SW480 (cell line): ENCODE measurements at places on chromosomes 11 and 22.

- DNase-seq = no peak
Observed at GRCh38 chr22:35065796-35066218, at the start of gene ISX. ISX (plus strand) TSS chr22:35066158; CDS start chr22:35067088, 930 bp downstream.

DNA sequence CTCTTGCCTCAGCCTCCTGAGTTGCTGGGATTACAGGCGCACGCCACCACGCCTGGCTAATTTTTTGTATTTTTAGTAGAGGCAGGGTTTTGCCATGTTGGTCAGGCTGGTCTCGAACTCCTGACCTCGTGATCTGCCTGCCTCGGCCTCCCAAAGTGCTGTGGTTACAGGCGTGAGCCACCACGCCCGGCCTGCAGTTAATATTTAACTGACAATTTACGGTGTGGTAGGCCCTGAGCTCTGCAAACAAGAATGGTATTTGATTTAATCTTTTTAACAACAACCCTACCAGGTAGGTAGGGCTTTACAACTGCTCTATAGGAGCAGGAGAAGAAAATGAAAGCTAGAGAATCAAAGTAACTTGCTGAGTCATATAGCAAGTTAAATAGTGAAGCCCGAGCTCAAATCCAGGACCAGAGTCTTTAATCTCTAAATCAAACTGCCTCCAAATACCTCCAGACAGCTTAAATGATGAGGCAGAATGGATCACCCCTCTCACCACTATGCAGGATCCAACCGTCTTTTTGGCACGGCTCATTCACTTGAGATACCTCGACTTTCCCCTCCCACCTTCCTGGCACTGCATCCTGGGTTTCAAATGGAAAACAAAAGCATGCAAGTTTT lies 9.4 kb downstream of the UEVLD start:
- peak; percentile 77 for DNase-seq

DNA sequence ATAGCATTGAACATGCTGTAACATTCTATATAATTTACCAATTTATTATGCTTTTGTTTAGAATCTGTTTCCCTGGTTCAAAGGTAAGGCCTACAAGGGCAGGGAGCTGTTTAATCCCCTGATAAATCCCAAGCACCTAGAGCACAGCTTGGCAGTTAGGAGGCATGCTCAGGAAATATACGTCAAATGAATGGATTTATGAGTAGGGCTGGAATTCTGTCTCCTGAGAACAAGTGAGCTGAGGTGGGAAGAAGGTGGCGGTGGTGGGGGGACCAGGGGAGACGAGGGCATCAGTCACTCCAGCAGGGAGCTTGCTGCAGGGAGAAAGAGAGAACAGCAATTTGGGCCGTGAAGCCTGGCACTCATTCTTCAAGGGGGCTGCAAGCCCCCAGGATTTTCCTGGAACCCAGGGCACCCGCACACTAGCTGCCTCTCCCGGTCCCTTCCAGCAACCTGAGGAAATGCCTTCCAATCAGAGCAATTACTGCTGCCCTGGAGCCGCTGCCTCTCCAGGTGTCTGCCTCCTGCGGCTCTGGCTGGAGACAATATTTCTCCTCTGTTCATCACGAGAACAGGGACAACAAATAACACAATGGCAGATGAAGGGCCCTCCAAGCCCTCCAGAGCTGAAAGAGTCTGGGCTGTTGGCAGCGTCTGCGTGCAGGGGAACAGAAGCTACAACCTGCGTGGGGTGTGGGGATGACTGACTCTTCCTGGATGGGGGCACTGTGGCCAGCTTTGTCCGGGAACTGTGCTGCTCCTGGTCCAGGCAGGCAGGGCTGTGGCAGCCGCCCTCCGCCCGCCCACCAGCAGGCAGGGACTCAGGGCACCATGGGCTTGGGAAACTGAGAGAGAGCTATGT lies 233.4 kb downstream of the ST3GAL4 start:
- DNase-seq = no peak

GRCh38 chr11:10414659-10415058 lies 40.4 kb upstream of the AMPD3 start:
- no peak for DNase-seq

- DNase-seq = peak; percentile 67
Observed at GRCh38 chr11:35579557-35580396, 38.5 kb upstream of the FJX1 start.

DNA sequence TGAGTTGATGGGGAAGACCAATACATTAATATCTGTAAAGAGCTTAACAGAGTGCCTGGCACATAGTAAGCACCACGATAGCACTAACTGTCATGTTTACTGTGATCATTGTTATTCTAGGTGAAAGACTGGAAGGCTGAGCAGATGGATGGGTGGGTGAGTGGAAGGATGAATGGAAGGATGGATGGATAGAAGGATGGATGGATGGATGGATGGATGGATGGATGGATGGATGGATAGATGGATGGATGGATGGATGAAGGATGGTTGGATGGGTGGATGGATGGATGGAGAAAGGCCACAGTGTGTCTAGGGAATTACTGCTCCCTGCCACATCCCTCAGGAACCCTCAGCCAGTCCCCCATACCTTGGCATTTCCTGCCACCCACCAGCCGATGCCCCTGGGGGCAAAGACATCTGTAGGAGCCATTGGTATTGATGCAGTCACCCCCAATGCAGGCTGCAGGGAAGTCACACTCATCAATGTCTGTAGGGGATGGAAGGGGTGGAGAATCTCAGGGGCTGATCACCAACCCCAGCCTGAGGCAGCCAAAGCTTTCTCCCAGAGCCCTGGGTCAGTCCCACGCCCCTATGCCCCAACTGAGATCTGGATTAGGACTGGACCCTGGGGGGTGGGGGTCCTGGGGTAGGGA lies 15.3 kb downstream of the LTBP3 start:
- DNase-seq = no peak

GRCh38 chr11:115085461-115086210 lies 407.3 kb downstream of the NXPE2 start:
- no peak for DNase-seq

DNA sequence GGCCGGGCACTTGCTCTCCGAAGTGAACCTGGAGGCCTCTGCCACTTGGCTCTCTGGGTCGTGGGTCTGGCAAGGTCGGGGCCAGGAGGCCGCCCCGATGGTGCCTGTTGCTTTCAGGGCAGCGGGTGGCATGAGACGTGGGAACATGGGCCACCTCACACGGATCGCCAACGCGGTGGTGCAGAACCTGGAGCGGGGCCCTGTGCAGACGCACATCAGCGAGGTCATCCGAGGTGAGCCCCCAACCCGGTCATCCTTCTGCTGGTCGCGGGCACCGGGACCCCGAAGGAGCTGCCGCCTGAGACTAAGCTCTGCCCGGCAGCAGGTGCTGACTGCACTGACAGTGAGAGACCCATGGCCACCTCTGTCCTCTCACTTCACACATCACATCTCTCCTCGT lies 40.0 kb downstream of the SBF1 start:
- no peak for DNase-seq

DNA sequence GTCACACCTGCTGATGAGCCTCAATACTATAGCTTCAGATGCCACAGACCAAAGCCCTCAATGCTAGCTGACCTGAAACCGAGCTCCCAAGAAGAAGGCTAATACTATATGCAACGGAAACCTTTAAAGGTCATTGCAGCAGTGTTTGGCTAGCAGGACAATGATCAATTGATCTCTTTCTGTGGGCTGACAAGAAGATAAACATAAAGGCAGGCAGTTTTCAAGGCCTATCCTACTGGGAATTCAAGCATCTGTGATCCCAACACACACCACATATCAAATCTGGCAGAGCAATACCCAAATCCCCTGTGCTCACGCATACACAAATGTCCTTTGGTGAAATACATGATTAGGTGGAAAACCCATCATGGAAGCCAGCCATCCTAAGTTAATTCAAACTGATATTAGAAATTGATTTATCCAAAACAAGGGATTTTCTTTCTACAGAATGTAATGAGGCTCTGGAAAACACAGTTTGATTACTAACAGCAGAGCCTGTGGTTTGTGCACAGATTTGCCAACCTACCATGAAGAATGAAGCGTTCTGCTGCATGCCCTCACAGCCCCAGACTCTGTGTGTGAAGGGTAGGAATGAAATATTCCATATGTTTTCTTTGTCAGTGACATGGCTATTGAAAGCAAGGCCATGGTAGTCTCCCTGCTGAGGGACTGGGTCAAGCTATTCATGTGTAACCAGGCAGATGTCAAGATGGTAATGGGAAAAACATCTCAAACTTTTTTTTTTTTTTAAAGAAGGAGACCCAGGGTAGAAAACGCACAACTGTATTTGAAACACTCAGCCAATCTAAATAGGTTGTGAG lies 12.2 kb downstream of the LGR4 start:
- DNase-seq = no peak

DNA sequence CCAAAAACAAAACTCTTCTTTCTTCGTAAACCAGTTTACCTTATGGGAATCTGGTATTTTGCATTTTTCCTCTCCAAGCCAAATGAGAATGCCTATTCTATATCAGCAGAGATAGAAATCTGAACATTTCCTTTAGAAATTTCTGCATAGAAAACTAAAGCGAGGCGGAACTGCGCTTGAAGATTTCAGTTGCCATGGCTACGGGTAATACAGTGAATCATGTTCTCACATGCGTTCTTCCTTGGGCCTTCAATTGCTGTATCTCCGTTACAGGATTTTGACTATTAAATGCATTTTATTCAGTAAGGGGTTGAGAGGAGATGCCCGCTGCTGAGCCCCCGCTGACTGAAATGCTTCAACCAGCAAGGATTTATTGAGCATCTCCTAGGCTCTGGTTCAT lies 108.2 kb upstream of the CRYBB3 start:
- no peak for DNase-seq

- no peak for DNase-seq
Observed at GRCh38 chr11:130088919-130089673, 19.4 kb downstream of the APLP2 start.

- DNase-seq = no peak
Observed at GRCh38 chr11:299081-299891, at the start of gene IFITM5. IFITM5 (minus strand) TSS chr11:299526; CDS start chr11:299490, 36 bp downstream.

GRCh38 chr11:126167488-126167887 lies 44.0 kb downstream of the RPUSD4 start:
- DNase-seq = no peak

DNA sequence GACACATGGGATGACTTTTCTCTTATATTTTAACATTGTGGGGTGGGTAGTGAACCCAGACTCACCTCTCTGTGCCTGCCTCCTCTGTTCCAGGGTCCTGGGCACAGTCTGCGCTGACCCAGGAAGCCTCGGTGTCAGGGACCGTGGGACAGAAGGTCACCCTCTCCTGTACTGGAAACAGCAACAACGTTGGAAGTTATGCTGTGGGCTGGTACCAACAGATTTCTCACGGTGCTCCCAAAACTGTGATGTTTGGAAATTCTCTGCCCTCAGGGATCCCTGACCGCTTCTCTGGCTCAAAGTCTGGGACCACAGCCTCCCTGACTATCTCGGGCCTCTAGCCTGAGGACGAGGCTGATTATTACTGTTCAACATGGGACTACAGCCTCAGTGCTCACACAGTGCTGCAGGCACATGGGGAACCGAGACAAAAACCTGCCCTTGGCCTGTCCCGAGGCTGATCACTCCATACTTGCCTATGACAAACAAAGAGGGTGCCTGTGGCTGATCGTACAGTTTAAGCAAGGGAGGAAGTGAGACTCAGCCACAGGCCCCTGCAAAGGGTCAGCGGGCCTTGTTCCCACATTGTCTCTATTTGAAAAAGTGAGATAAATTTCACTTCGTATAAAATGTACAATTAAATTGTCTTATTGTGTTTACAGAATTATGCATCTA lies 43.7 kb upstream of the TOP3B start:
- DNase-seq = no peak

DNA sequence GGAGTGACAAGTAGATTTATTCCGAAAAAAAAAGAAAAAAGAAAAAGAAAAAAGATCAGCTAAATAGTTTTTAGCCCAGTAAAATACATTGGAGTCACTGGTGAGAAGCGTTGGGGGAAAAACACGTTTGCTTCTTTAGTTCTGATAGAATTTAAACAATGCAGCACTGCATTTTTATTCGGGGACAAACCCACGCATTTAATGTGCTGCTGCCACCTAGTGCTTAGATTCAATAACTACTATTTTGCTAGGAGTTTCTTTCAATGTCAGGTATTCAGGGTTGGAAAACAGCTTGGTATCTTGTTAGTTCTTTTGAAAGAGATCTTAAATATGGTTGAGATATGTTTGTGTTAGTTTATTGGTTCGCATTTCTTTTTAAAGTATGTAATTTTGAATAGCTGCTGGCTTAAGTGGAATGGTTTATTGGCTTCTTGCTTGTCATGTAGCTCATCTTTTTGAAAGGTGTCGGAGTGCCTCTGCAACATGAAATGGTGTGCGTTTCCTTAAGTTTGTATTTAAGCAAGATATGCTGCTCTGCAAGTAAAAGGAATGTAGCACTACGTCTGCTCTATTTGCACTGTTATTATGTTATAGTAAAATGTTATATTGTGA lies 41.9 kb downstream of the SVIP start:
- peak; percentile 48 for DNase-seq

GRCh38 chr11:3153291-3153861 lies 11.7 kb downstream of the OSBPL5 start:
- peak; percentile 14 for DNase-seq

GRCh38 chr22:23742505-23743264 lies 8.2 kb downstream of the ZNF70 start:
- DNase-seq = no peak

DNA sequence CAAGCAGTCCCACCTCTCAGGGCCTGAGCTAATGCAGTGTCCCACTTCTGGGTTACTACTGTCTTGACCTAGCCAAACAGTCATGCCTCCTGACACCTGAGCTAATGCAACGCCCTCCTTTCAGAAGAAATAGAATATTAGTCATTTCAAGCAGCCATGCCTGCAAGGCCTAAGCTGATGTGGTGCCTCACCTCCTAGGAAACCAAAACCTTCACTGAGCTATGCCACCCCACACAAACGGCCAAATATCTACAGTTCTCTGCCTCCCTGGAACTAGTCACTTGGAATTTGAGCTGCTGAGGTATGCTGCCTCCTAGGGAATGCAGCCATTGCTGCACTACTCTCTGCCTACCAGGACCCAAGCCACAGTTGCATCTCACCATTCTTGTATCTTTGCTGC lies 8.3 kb upstream of the MS4A6E start:
- DNase-seq = no peak

- peak; percentile 70 for DNase-seq
Observed at GRCh38 chr11:46896719-46897406, 21.5 kb downstream of the LRP4 start.
